ENCODE measurements at places on chromosomes 11 and 22. TPM values are rescaled to one million over a fixed set of nuclear protein-coding genes. Genes with fewer than 3 reads are reported as not detected.

Gene GPR83
- total RNA-seq, result not detected

Gene OR5A1
- total RNA-seq, result not detected

Gene FOLR2
- total RNA-seq, result not detected

Gene ZNF280B
- total RNA-seq, result 1.6 TPM

Gene KLHDC7B
- 0.13 TPM for total RNA-seq

Gene GNAZ
- 4.3 TPM for total RNA-seq

Gene ZP1
- not detected for total RNA-seq

Gene CARD10
- 13.1 TPM for total RNA-seq

Gene ANGPTL5
- total RNA-seq, result 60.3 TPM

Gene UBQLN3
- total RNA-seq, result 0.13 TPM

Gene NELL1
- total RNA-seq, result not detected

Gene MYO18B
- 0.22 TPM for total RNA-seq

Gene LRRC75B
- total RNA-seq, result 4.2 TPM

Gene SORL1
- 0.78 TPM for total RNA-seq

Gene DDI1
- total RNA-seq, result not detected

Gene CTSD
- total RNA-seq, result 222 TPM

Gene ARSA
- total RNA-seq, result 28.0 TPM

Gene STARD10
- 20.5 TPM for total RNA-seq

Gene SCGB1A1
- total RNA-seq, result not detected

Gene USP35
- 11.6 TPM for total RNA-seq

Gene OR4C5
- total RNA-seq, result not detected

Gene DNAJB13
- not detected for total RNA-seq

Gene PHLDB1
- total RNA-seq, result 113 TPM

Gene NTM
- total RNA-seq, result 11.8 TPM

Gene C22orf31
- not detected for total RNA-seq

Gene NLRP10
- total RNA-seq, result 12.0 TPM

Gene PATE1
- not detected for total RNA-seq

Gene PLAAT5
- total RNA-seq, result 0.39 TPM

Gene MS4A14
- not detected for total RNA-seq

Gene NAALADL1
- 18.5 TPM for total RNA-seq

Gene SLC22A8
- total RNA-seq, result not detected

Gene PRODH
- under 0.01 TPM for total RNA-seq

Gene MUC6
- not detected for total RNA-seq

Gene LARGE2
- total RNA-seq, result not detected

Gene SMIM35
- total RNA-seq, result not detected

Gene CRYBA4
- total RNA-seq, result not detected

Gene OR8B8
- total RNA-seq, result not detected

Gene FAM181B
- under 0.01 TPM for total RNA-seq

Gene RTN4R
- 0.26 TPM for total RNA-seq

Gene CST6
- total RNA-seq, result 7.6 TPM

Gene DMC1
- 10.3 TPM for total RNA-seq

Gene PACS1
- total RNA-seq, result 29.5 TPM

Gene PAX6
- 0.76 TPM for total RNA-seq

Gene FREY1
- total RNA-seq, result 2.2 TPM

Gene OR2D3
- total RNA-seq, result not detected
